ENCODE measurements at places on chromosomes 16 and 17.

DNA sequence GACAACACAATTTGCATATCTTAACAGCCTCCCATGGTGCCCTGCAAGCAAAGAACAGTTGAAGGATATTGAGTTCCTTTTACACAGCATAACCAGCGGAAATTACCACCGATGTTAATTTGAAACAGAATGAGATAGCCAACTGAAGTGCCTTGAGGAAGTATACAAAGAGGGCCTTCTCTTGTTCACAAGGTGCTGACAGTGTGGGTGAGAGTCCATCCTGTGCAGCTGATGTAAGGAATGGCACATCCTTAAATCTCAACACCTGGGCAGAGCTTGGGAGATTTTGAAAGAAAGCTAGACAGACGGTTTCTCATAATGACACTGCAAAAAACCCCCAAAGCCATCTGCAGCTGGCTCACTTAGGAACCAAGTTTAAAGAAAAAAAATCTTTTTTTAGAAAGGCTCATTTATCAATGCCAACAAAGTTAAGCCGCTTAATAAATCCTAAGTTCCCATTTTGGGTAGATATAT, 818.6 kb downstream of the KCNJ2 start:
- no peak for DNase-seq

GRCh38 chr16:75097941-75098901, 18.4 kb downstream of the LDHD start:
- no peak for DNase-seq

GRCh38 chr17:76142585-76143041, 1.6 kb upstream of the FOXJ1 start:
- DNase-seq: no peak

GRCh38 chr16:72530434-72530833, 358.5 kb upstream of the PMFBP1 start:
- peak; percentile 46 for DNase-seq

GRCh38 chr17:82684228-82684841, 14.2 kb downstream of the RAB40B start:
- DNase-seq: no peak

GRCh38 chr16:1762879-1763520, 8.3 kb downstream of the NME3 start:
- no peak for DNase-seq

- no peak for DNase-seq
These were observed 24.5 kb upstream of the OSGIN1 start for GRCh38 chr16:83928341-83929055.

DNA sequence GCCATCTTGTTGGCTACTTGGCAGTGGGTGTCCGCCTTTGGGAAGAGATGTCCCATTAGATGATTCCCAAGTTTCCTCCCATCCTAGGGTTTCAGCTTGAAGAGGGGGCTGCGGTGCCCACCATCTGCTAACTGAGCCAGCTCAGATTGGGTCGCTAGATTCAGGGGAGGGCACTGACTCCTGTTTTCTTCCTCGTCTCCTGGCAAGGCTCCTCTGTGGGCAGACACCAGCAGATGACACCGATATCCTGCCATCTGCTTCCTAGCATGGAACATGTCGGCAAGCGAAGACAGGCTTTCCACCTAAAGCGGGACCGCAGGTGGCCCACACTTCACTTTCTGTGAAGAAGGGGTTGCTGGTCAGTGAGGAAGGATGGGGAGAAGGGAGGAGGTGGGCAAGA, 27.3 kb downstream of the C17orf75 start:
- no peak for DNase-seq

Data from HFF-Myc (cell line).